Activated T-cell treated with anti-CD3 and anti-CD28 coated beads, Interleukin-2, amount 50 U/mL, for 72 hours (primary cell): ENCODE measurements at places on chromosomes 2 and 18.

DNA sequence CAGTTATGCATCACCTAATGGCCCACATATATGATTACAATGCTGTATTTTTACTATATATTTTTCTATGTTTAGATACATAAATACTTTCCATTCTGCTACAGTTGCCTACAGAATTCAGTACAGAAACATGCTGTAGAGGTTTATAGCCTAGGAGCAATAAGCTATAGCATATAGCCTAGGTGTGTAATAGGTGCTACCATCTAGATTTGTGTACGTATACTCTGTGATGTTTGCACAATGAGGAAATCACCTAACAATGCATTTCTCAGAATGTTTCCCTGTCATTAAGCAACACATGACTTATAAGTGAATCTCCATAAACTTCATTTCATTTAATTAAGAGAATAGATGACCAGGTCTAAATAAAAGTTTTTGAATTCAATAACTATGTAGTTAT, 43.5 kb downstream of the SLC38A11 start:
- no peak for DNase-seq

- DNase-seq: no peak
These were observed 192.9 kb downstream of the AFF3 start for GRCh38 chr2:99949530-99949929.

DNA sequence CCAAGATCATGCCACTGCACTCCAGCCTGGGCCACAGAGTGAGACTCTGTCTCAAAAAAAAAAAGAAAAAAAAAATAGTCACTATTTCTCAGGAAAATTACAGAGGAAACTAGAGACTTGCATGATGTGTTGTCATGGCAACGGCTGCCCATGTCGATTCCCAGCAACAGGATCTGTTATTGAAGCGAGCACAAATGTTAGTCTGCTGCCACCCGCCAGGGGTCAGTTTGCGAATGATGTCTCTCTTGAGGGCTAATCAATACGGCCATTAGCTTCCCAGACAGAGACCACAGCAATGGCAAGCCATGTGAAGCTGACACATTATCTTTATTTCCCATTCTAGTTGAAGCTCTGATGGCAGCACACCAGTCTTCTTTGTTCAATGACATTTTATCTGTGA, 32.4 kb upstream of the ACYP2 start:
- DNase-seq: no peak

GRCh38 chr2:19347619-19348562, 10.5 kb downstream of the OSR1 start:
- DNase-seq: peak; percentile 90

DNA sequence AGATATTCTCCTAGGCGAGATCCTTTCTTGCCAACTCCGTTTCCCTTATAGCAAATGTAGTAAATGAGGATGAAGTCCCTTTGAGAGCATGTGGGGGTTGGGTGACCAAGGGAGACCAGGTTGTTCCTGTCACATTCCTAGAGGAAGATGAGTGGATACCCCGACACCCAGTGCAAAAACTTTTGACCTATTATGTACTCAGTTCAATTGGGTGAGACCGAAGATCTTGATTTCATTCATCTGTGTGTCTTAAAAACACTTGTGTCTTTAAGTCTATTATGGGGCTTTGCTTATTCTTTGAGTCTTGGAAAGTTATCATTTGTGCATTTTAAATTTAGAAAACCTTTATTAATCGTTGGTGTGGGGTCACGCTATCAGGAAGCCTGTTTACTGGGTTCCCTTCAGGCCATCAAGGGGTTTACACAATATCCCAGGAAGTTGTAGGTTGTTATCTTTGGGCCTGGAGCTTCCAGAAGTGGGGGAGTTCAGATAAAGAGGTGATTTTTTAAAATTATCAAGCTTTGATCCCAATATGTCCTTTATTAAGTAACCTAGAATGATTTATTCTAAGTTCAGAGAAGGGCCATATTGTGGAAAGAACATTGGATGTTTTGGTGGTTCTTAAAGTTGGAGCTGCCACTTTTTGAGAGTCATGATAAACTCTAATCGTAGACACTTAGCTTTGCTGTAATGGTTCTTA, 2.8 kb downstream of the RHOB start:
- no peak for DNase-seq

DNA sequence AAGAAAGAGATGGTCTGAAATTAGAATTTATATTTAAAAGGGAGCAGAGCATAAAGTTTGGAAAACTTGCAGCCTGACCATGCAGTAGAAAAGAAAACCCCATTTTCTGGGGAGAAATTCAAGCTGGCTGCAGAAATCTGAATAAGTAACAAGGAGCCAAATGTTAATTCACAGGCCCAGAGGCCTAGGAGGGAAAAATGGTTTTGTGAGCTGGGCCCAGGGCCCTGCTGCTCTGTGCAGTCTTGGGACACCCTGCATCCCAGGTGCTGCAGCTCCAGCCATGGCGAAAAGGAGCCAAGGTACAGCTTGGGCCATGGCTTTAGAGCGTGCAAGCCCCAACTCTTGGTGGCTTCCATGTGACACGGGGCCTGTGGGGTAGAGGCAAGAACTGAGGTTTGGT, 41.3 kb downstream of the CFAP36 start:
- DNase-seq: no peak

DNA sequence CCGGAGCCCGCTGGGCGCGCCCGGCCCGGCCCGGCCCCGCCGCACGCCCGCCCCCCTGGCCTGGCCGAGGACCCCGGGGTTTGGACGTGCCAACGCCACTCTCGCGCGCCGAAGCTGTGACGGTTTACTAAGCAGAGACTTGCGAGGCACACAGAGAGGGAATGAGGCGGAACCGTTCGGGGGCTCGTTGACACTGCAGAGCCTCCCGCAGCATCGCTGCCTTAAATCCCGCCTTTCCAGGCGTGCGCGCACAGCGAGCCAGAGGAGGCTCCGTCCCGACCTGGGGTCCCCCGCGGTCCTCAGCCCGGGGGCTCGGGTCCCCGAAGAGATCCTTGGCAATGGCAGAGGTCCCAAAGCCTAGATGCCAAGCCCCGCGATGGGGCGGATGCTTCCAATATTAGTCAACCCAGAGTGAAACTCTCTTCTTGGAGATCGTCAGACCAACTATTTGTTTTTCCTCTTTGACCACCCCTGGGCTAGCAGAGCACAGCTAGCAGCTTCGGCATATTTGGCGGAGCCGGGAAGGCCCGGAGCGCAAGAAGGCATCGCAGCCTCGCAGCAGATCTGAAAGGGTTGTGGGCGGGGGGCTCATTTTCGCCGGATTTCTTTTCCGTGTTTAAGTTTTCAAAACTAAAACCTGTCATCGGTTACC, at the start of gene ZNF385B:
Gene ZNF385B (minus strand): TSS at position 197 of the 652 bp plus-strand sequence.
- no peak for DNase-seq

GRCh38 chr2:67997528-67997900, 65.3 kb downstream of the C1D start:
- DNase-seq: no peak

GRCh38 chr2:80396276-80396675, 91.7 kb upstream of the LRRTM1 start:
- no peak for DNase-seq

- no peak for DNase-seq
These were observed 2.3 kb downstream of the LGALSL start for GRCh38 chr2:64456293-64456692.

DNA sequence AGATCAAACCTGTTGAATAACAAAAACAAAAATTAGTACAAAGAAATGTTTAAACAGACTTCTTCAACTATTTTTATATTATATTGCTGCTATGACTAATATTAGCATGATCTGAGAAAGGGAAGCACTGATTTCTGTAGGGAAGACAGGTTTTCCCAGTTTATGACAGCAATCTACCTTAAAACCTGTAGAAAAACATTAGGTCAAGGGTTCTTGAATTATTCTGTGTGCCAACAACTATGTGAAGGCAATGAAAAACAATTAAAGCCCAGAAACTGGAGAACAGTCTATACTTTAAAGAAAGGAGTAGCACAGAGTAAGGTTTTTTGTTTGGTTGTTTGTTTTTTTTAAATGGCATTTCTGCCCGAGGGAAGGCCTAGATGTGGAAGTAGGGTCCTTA, 23.3 kb downstream of the PUM2 start:
- DNase-seq: no peak

DNA sequence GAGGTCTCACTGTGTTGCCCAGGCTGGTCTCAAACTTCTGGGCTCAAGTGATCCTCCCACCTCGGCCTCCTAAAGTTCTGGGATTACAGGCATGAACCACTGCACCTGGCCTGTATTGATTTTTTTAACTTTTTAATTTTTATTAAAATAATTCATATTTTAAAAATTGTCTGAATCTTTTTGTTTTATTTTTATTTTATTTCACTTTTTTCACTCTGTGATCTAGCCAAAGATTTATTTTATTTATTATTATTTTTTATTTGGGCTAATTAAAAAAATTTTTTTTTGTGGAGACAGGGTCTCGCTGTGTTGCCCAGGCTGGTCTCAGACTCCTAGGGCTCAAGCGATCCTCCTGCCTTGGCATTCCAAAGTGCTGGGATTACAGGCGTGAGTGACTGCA, 14.1 kb downstream of the UGGT1 start:
- DNase-seq: no peak

GRCh38 chr2:111162718-111163331, 42.1 kb downstream of the BCL2L11 start:
- peak; percentile 34 for DNase-seq

- no peak for DNase-seq
These were observed 44.3 kb downstream of the MYCN start for GRCh38 chr2:15984368-15985255.

DNA sequence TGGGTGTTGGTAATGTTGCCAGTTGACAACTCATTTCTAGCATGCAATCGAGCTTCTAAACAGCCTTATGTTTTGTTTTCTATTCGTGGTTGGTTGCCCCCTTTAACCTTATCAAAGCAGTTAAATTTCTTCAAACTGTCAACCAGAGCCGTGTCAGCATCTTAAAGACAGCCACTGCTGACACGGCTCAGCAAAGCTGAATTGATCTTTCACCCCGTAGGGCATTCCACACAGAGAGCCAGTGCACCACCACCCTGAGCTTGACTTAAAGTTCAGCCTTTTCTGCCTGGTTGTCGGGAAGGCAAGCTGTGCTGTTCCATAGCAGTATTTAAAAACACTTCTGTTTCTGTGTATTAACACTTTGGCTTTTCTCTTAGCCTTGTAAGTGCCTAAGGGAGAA, 355.0 kb upstream of the CHST9 start:
- DNase-seq: no peak

- DNase-seq: no peak
These were observed 48.1 kb upstream of the HPCAL1 start for GRCh38 chr2:10254373-10255188.

DNA sequence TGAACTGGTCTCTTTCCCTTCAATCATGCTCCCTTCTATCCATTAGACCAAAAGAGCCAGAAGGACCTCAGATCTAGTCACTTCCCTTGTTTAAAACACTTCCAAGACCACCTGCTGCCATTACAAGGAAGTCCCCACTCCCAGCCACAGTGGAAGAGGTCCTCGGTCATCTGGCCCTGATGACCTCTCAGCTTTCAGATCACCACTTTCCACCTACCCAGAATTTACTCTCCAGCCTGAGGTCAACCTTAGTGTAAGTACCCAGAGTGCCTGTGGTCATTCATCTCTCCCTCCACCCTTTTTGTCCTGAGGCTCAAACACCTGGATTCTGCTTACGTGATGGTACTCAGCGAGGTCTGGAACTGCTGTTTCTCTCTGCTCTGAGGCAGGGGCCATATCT, 67.1 kb downstream of the MARCO start:
- no peak for DNase-seq

GRCh38 chr2:38155015-38155414, 79.1 kb upstream of the CYP1B1 start:
- DNase-seq: no peak

DNA sequence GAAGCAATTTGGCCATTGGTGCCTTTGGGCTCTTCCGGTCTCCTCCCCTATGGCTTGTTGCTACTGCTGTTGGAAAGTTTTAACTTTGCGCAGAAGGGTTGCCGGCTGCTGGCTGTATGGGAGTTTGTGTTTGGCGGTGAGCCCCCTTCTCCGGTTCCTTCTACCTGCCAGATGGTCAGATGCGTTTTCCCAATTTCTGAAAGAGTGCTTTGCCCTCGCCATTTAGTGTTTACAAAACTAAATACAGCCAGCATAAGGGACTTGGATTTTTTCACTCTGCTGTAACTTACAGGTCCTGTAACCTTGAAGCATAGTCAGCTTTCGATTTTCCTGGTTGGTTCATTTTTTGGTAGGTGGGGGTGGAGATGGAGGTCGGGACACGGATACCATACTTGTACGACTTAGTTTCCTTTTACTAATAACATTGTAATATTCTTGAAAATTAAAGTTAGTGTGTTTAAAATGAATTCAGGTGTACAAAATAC, 604 bp downstream of the COQ10B start:
- DNase-seq: no peak

- no peak for DNase-seq
These were observed 313.2 kb downstream of the GBX2 start for GRCh38 chr2:235855011-235855410.

- DNase-seq: no peak
These were observed 5.9 kb downstream of the MFSD2B start for GRCh38 chr2:24015562-24016375.

- no peak for DNase-seq
These were observed 223.0 kb upstream of the DOK6 start for GRCh38 chr18:69177702-69178101.

DNA sequence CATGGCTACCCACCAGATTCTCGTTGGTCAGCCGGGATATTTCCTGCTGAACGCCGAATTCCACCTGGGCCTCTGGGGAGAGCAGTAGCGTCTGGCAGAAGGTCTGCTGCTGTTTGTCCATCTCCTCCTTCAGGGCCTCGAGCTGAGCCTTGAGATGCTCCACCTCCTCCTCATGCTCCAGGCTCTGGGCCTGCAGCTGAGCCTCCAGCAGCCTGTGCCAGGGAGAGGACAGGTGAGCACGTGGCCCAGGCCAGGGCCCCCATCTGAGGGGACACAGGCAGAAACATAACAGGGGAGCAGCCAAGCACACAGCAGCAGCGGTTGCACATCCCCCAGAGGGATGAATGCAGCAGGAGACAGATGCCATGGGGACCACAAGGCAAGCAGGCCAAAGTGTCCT, 40.1 kb upstream of the ACAA2 start:
- DNase-seq: no peak

- DNase-seq: no peak
These were observed 164.8 kb downstream of the WDR7 start for GRCh38 chr18:56815926-56816325.

- no peak for DNase-seq
These were observed 86.0 kb upstream of the ITGA4 start for GRCh38 chr2:181371195-181371594.

- no peak for DNase-seq
These were observed 1.9 kb downstream of the CHRNG start for GRCh38 chr2:232541195-232541960.

GRCh38 chr18:49613141-49613640, 51.3 kb downstream of the LIPG start:
- DNase-seq: no peak

DNA sequence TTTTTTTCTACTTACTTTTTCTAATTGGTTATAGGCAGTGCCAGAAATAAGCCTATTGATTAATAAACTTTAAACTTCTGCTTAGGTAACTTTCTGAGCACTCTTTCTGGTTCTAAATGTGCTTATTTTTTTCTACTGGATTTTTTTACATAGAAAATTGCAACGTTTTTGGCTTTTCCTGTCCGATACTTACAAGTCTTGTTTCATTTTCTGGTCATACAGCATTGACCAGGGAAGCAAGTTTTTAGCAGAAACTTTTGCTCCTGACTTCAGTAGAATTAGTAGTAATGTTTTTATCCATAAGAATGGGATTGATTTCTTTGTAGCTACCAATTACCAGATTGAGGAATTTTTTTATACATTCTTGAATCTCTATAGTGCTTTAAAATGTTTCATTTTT, 36.9 kb downstream of the NCKAP5 start:
- no peak for DNase-seq
